ENCODE measurements at places on chromosomes 5 and 9.
A peak's percentile ranks its signal among the peaks of the same experiment; 100 is the strongest.

DNA sequence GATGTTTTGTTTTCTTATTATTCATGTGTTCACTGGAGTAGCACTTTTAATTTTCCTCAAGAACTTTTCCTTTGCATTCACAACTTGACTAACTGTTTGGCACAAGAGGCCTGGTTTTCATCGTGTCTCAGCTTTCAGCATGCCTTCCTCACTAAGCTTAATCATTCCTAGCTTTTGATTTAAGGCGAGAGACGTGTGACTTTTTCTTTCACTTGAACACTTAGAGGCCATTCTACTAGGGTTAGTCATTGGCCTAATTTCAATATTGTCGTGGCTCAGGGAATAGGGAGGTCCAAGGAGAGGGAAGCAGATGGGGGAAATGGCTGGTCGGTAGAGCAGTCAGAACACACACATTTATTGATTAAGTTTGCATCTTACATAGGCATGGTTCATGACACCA, 94.0 kb downstream of the ZNF462 start:
- no peak for DNase-seq

- no peak for DNase-seq
Measured at GRCh38 chr5:11377896-11378295, 526.4 kb downstream of the CTNND2 start.

DNA sequence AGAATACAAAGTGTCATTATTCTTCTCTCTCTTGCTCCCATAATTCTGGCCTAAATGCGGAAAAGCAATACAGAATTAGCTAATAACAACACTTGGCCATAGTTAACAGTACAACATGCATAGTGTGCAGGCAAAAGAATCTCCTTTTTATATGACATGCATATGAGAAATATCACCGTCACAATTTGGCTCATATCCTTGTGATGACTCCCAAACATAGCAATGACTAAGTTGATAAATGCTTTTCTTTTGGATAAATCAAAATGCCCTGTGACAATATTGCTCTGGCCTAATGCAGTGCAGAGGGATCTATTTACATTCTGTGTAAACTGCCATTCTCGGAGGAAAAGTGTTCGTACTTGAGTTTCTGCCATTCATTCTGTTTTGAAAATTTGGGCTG, 121.9 kb upstream of the GHR start:
- no peak for DNase-seq

DNA sequence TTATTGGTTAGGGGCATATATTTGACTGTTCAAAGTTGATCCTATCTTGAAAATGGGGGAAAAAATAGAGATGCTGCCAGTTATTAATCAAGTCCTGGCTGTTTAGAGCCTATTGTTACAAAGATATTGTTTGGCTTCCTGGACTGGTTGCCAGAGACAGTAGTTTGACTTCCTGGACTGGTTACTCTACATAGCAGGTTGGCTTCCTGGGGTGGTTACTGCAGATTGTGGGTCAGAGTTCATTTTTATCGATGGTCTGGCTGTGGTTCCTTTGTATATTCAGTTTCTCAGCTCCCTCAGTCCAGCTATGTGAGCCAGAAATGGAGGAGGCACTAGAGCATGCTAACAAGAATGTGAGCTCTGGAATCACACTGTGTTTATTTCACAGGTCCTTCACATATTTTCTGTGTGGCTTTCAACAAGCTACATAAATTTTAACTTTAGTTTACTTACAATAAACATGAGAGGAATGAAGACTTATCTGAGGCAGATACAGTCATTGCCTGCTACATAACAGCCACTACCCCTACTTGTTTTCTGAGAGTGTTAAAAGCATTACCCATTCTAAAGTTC, 137.6 kb downstream of the TRPM3 start:
- DNase-seq = no peak

GRCh38 chr5:170025853-170026252, 45.6 kb upstream of the INSYN2B start:
- no peak for DNase-seq

GRCh38 chr5:129664336-129664937, 83.5 kb upstream of the MINAR2 start:
- peak; percentile 26 for DNase-seq

- DNase-seq = peak; percentile 43
Measured at GRCh38 chr5:157516006-157516405, 56.0 kb downstream of the NIPAL4 start.

GRCh38 chr5:77438071-77438470, 54.0 kb downstream of the WDR41 start:
- no peak for DNase-seq

- no peak for DNase-seq
Measured at GRCh38 chr5:95959051-95959887, 2.4 kb downstream of the ELL2 start.

DNA sequence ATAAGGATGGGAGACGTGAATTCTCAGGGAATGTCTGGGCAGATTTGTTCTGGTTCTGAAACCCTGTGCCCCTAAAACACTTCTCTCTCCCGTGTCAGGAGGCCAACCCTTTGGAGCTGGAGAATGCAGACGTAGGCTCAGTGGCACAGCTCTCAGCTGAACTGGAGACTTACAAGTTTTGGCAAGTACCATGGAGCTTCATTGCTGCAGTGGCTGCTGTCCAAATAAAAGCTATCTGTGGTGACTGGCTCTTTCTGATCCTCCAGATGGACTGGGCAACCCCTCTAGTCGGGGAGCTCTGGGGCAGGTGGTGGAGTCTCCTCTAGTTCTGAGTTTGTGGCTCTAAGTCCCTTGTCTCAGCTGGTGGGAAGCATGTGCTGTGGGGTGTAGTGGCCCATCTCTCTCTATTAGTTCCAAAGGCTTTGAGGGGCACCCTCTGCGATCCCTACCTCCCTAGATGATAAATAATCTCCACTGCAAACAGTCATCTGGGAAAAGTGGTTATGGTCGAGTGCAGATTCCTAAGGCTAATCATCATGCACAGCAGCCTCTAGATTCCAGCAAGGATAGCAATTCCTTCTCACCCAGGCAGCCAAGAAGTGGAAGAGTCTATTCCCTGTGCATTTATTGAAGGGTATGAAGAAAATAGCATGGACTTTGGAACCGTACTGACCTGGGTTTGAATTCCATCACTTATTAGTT, 204.2 kb upstream of the KLF4 start:
- DNase-seq = no peak

DNA sequence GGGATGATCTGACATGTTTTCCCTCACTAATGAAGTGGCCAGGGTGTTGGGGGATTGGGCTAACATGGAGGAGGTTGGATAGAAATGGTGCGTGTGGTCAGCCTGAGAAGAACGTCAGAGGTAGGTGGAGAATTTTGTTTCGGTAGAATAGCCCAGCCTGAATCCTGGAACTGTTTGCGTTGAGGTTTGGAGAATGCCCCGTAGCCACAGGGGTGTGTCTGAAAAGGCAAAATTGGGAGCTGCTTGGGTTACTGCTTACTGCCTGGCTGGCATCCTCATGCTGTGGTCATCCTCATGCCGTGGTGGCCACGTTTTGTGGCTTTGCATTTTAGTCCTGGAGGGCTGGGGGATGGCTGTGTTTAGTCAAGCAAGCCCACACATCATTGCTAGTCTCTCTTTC, 236.9 kb downstream of the GOLPH3 start:
- DNase-seq = no peak

GRCh38 chr5:160169326-160169725, 50.1 kb upstream of the PWWP2A start:
- DNase-seq = no peak

GRCh38 chr5:138032028-138032571, 779 bp downstream of the FAM13B start:
- no peak for DNase-seq

DNA sequence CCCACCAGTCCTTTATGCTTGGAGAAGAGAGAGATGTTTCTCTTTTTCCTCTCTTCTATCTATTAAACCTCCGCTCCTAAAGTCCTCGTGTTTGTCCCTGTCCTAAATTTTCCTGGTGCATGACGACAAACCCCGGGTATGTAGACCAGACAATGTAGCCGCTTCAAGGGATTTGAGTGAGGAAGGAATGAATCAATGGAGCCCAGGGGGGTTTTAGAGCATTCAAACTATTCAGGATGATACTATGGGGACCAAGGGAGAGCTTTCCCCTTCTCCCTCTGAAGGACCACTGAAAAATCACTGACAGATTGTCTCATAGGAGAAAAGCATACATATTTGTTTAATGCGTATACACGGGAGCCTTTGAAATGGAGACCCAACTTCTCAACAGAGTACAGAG, 18.4 kb downstream of the CEL start:
- no peak for DNase-seq

DNA sequence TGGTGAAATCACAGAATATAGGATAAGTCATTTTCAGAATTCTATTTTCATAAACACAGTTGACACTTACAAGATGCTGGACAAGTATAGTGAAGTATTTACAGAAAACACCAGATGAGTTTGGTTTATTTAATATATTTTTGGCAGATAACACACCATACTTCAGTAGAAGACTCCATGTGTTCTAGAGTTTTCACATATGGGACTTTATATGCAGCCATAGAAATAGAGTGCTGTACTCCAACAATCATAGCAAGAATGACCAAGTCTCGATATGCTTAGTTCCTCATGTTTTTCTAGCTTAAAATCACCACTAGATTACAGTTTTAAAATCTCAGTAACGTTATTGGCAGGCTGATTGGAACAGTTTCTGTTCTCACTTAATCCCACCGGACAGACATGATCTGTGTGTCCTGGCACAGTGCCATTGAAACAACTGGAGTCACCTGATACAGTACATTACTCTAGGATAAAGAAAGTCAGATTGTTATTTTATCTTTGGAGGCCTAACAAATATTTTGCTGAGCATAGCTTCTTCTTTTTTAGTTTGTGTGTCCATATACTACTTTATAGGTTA, 45.8 kb upstream of the ERBIN start:
- DNase-seq = no peak

DNA sequence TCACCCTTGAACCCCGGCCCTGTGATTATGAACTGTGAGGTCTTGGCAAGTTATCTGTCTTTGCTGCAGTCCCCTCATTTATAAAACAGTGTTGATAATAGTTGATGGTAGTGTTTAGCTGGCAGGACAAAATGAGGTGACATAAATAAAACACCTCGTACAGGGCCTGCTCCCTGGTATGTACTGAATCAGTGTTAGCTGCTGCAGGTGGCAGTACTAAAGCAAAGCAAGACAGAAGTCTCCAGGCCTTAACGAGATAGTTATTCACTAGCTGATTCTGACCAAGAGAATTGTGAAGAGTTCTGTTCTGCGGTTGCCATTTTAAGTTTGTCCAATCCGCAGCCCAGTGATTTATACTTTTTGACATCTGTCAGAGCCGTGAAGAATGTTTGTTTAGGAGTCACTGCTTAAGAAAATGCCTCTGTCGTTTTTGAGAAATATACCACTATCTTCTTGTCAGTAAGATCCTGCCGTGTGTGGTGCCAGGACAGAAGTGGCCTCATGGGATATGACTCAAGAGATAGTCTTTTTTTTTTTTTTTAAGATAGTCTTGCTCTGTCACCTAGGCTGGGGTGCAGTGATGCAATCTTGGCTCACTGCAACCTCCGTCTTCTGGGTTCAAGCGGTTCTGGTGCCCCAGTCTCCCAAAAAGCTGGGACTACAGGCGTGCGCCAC, 75.9 kb downstream of the KDM4C start:
- no peak for DNase-seq

DNA sequence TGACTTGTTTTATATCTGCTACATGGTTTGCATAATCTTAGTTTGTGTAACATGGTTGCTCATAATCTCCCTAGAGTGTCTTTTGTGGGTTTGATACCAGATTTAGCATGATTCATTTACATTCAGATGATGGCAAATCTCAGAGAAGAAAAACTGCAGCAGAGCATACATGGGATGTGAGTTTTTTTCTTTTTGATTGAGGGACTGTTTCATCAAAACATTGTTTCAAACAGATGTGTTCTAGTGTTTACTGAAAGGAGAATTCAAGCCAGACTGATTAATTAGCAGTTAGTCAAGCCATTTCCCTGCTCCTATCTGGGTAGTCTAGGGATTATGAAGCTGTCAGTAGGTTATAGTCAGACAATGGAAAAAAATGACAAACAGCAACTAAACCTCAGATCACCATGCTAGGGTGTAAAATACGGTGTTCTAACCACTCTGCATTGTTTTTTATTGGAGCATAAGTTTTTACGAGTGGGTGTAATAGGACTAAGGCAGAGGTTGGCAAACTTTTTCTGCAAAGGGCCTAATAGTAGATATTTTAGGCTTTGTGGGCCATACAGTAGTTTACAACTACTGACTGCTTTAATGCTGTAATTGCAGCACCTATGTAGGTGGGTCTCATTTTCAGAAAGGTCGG, 10.5 kb upstream of the GDNF start:
- no peak for DNase-seq

GRCh38 chr5:15827741-15828140, 327.8 kb downstream of the FBXL7 start:
- DNase-seq = no peak

- DNase-seq = no peak
Measured at GRCh38 chr9:119986205-119986604, 593.8 kb downstream of the CDK5RAP2 start.

- DNase-seq = no peak
Measured at GRCh38 chr5:133109655-133110483, 58.1 kb downstream of the HSPA4 start.

DNA sequence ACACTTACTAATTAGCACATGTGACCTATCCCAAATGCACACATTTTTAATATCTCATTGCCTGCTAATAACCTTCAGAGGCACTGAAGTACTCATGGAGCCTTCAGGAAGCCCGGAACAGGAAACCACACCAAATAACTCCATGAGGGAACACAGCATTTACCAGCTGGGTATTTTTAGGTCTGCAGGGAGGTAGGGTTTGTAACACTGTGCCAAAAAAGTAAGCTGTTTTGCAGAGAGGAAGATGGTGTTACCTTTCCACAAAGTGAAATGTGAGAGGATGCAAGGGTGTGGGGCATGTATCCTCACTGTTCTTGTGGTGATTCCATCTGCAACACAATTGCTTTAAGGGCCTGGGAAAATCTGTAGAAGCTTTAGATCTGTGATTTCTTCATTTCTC, 64.4 kb downstream of the NUDT12 start:
- no peak for DNase-seq

DNA sequence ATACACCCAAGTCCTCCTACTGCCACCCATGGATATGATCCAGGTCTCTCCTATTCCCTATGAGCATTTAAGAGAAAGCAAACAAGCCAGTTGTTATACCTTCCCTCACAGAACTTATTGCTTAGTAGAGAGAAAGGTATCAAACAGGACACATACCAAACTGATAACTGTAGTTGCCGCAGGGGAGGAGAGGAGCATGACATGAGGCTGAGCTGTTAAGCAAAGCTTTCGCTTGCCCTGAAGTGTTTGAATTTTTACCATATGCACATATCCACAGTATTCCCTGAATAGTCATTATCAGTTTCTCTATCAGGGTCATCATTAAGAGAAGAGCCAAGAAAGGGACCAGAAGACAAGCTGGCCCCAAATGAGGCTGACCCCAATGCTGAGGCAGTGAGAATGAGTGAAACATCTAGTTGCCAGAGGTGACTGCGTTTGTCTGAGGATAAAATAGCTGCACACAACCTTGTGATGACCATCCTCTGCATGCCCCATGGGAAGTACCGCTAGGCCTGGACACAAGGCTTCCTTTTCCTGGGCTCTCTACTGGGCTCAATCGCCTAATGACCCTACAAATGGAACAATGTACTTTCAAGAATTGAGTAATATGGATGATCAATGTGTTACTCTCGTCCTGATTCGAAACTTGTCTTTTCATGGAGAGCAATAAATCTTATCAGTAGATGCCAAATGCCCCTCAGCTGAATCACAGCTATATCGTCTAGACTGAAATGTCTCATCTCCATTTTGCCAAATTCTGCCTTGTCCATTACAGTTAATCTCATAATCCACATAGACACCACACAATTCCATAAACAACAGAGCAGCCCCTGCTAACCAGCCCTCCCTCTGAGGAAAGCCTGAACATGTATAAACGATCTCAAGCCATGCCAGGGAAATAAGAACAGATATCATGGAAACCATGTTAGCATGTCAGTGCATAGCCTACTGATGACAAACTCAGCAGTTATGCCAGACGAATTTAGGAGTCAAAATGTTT, 4.3 kb upstream of the IFNK start:
- DNase-seq = no peak
